ENCODE measurements at places on chromosomes 4 and X.

DNA sequence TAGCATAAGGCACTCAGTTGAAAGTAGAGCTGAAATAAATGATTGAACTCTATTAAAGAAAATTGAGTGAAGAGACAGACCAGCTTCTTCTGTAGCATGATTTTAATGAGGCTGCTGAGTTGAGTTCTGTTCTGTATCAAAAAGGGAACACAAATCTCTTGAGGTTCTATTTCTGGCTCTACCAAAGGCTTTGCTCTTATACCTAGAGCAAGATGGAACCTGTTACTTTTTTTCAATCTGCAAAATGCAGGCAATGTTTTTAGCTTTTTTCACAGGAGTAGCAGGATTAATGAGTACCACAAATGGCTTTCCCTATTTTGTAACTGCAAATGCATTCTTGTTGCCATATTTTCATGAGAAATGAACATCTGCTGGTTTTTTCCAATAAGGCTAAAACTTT lies 4.2 kb upstream of the ERVMER34-1 start:
- no peak for DNase-seq

- DNase-seq = no peak
Observed at GRCh38 chrX:52034211-52034610, 34.8 kb downstream of the MAGED4B start.

DNA sequence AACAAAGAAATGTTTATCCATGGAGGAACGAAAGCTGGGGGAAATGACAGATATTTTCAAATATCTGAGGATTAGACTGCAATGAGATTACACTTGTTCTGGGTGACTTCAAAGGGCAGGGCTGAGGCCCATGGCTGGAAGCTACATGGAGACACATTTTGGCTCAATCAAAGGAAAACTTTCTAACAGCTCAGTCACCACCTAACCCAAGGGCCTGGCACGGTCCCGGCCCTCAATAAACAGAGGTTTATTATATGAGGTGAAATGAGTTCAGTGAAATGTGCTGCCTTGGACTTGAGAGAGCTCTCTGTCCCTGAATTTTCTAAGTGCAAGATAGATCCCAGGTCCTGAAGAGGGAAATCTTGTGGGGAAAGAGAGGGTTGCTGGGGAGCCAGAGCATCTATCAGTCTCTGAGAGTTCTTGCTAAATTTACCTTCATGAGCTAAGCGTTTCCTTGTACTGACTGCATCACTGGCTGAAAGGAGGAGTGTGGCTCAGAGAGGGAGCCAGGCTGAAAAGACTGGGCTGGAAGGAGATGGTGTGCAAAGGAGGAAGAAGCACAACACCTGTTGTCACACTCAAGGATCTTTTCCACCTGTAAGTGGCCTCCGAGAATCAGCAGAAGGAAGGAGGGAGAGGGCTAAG lies 2.0 kb upstream of the RIPPLY1 start:
- no peak for DNase-seq

GRCh38 chr4:125591290-125591689 lies 276.5 kb downstream of the FAT4 start:
- DNase-seq = no peak

DNA sequence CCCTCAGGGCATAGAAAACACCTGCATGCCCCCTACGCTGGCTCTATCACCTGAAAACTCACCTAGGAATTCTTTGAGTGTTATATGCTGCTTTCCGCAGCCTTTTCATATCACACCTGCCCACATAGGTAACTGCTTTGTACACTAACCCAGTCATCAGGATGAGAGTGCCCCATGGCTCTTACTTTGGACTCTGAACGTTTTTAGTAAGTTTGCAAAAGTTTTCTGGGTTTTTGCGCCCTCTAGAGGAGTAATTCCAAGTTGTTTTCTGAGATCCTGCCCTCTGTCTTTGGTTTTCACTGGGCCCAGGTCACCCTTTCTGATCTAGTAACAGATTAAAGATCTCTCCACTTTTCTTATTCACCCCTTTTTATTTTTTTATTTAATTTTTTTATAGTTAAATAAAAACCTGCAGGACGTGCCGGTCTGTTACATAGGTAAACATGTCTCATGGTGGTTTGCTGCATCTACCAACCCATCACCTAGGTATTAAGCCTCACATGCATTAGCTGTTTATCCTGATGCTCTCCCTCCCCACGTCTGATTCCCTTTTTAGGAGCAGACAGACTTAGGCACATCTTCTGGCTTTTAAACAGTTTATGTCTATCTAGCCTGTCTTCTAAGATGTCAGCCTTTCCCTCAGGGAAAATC lies 139.2 kb downstream of the NWD2 start:
- peak; percentile 16 for DNase-seq

GRCh38 chr4:20368926-20369325 lies 117.2 kb downstream of the SLIT2 start:
- peak; percentile 40 for DNase-seq

- no peak for DNase-seq
Observed at GRCh38 chrX:148588649-148589310, 88.4 kb downstream of the AFF2 start.

DNA sequence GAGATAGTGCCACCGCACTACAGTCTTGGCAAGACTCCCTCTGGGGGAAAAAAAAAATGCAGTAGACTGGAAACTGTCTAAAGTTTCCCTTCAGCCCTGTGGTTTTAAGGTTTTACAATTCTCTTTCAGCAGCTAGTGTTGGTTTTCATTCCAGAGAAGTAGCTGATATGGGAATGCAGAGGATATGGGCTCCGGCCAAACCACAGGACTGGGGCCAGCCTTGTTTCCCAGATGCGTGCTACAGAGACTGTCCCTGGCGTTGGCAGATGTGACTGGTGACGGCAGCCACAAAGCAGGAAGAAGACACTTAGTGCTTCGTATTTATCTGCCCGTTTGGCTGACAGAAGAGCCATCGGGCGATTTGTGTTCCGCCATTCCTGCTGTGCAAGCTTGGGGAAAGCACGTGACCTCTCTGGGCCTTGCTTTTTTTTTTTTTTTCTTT lies 43.2 kb downstream of the ZBTB49 start:
- peak; percentile 94 for DNase-seq

- DNase-seq = no peak
Observed at GRCh38 chr4:156098805-156099204, 145.1 kb upstream of the CTSO start.

DNA sequence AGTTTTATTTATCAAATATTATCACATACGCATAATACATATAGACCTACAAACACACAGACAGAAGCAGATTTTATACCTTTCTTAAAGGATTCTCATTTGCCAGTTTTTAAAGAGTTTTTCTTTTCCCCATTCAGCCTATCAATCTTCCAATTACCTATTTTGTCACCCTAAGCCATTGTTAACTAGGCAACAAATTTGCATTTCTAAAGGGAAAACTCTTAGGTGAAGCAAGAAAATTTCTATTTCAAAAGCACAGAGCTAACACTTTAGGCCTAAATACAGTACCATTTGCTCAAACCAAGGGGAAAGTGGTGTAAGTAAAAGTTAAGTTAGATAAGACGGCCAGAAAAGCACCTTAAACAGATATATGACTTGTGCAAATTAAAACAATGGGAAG lies 156.6 kb downstream of the NDST3 start:
- DNase-seq = no peak

DNA sequence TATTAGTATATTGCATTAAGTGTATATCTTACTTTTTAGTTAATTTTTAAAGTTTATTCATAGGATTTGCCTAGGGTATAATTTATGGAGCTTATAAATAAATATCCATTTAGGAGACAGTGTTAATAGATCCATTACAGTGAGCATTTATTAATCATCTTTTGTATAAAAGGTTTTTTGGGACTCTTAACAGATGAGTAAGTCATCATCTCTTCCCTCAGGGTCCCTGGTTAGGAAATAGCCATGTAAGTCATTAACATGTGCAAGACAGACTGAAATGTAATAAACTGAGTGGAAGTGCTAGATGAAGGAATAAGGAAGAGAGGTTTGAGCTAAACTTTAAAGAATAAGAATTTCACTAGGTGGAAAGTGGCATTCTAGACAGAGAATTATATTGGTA lies 69.2 kb downstream of the PAQR3 start:
- no peak for DNase-seq

DNA sequence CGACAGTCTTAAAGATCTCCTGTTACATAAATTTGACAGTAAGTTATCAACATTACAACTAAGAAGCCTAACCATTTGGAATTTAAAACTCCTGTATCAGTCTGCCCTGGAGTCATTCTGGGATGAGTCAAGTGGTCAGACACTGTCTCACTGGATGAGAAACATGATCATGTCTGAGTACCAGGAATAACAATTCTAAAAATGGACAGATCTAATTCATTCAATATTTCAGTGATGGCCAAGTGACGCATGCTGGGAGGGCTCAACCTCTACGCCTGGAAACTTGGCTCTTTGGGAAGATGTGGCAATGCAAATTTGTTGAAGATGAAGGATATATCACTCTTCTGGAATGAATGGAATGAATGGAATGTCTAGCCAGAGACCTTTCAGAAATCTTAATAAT lies 1427.2 kb downstream of the STIM2 start:
- peak; percentile 85 for DNase-seq

- no peak for DNase-seq
Observed at GRCh38 chr4:161317000-161317399, 846.8 kb downstream of the FSTL5 start.

- peak; percentile 46 for DNase-seq
Observed at GRCh38 chrX:38260231-38260630, 39.6 kb upstream of the SRPX start.

GRCh38 chrX:71128915-71129765 lies 10.7 kb downstream of the MED12 start:
- peak; percentile 59 for DNase-seq

GRCh38 chr4:146545102-146545501 lies 23.4 kb upstream of the SLC10A7 start:
- DNase-seq = peak; percentile 30

DNA sequence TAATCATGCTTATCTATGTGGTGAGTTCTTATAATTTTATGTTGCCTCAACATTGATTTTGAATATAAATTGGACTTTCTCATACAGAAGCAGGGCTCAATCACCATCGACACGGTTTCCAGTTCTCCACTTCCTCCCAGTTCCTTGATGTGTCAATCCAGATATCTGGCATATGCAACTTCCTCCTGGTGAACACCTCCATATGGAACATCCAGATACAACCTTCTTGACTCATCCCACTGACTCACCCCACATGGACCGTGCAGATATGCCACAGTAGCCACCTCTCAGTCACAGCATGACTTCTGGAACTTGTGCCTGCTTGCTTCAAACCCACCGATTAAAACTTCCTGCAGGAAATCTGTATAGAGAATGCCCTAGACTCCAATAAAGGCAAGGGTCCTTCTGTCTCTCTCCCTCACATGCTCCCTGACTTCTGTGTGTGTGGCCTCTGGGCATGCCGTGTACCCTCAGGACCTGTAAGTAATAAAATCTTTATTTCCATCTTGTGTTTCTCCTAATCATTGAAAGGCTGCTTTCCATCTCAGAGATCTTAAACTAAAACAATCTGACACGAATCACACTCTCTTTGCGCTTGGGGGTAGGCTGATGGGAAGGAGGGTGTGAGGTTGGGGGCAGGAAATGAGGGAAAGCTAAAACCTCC lies 67.0 kb downstream of the HTRA3 start:
- DNase-seq = no peak

- no peak for DNase-seq
Observed at GRCh38 chrX:119760026-119760877, 1.9 kb downstream of the SOWAHD start.

- no peak for DNase-seq
Observed at GRCh38 chr4:94841864-94842221, 84.1 kb downstream of the BMPR1B start.

DNA sequence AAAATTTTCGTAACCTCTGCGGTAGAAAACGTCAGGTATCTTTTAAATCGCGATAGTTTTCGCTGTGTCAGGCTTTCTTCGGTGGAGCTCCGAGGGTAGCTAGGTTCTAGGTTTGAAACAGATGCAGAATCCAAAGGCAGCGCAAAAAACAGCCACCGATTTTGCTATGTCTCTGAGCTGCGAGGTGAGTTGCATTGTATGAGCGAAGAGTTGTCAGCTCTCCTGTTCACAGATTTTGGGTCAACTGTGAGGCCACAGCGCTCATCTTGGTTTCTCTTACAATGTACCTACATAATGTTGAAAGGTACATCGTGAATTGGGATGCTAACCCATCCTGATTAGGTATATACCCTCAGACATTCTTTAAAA lies 486 bp downstream of the CLCN3 start:
- DNase-seq = peak; percentile 48

DNA sequence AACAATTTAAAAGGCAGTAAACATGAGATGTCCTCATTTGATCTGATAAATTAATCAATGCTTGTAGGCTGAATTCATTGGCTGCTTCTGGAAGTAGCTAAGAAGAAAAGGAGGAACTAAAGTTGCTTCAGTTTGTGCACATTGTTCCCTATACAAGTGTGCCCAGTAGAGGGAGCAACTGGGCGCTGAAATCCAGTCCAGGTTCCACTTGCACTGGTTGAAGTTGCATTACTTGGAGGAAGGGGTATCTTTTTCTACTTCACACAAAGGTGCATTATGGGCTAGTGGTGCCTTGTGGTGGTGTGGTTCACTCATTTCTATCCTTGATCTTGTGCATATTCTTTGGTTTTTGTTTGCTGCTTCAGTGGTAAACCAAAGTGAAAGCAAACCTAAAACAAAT lies 67.9 kb upstream of the SOX3 start:
- peak; percentile 1 for DNase-seq

DNA sequence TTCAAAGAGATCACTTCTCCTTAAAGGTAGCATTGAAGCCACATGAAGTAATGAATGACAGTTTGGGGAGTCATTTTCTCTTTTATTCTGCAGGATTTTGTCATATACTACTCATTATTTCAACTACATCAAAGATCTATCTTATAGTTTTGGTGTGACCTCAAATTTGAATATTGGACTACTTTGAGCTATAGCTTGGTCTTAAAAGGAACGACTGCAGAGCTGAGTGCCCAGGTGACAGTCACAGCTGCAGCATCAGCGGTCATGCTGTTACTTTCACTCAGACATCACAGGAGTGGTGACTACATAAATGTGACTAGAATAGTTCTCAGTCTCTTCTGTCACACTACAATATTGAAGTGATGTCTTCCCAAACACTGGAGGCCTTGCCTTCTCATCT lies 10.7 kb upstream of the SPCS3 start:
- no peak for DNase-seq

- no peak for DNase-seq
Observed at GRCh38 chr4:82848706-82849105, 42.2 kb downstream of the SEC31A start.

- DNase-seq = no peak
Observed at GRCh38 chrX:148874636-148875246, 374.3 kb downstream of the AFF2 start.

DNA sequence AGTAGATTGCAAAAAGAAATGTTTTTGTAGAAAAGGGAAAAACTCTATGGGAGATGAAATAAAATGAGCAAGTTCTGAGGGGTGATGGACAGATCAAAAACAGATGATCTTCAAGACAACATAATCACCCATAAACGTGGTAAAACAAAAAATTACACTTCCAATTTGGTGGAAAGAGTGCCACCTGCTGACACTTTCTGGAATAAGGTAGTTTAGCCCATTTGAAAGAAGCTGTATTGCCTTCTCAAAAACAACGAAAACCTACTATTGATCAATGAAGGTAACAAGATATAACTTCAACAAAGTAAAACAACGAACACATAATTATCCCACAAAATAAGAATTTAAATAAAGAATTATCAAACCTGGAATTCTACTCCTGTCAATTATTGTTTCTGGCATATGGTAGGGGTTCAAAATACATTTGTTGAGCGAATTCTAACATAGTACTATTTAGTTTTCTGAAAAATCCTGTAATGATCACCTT lies 2.5 kb downstream of the COQ2 start:
- peak; percentile 68 for DNase-seq

All from fibroblast of villous mesenchyme (primary cell).